ENCODE measurements at places on chromosomes 3 and 15.

DNA sequence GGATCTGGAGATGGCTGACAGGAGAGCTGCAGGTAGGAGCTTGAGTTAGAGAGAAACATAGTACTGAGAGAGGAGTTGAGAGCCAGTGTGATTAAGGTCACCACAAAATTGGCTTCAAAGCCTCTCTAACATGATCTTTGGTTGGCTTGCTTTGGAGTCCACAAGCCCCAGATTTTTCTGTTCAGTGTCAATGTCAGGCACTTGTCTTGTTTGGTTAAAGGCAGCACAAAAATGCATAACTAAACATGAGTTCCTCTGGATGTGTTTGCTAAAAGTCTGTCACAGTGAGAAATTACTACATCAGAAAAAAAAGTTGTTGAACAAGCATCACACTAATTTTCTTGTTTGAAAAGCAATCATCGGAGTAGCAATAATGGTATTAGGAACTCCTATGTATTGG, 440.5 kb downstream of the NTRK3 start:
- DNase-seq = no peak

DNA sequence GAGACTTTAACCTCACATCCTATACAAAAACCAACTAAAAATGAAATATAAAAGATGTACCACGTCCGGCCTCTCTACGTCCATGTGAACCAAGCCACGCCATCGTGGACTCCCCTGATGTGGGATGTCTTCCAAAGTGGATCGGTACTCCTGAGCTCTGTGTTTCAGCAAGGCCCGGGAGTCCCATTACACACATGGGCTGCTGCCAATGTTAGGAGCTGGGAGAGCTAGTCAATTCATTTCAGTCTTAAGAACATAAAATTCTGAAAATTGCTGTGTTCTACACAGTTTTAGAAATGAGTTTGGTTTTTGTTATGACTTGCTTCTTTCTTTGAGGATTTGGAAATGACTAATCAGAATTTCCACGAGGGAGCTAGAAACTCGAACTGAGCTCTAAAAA, 131.0 kb downstream of the GABRG3 start:
- no peak for DNase-seq

DNA sequence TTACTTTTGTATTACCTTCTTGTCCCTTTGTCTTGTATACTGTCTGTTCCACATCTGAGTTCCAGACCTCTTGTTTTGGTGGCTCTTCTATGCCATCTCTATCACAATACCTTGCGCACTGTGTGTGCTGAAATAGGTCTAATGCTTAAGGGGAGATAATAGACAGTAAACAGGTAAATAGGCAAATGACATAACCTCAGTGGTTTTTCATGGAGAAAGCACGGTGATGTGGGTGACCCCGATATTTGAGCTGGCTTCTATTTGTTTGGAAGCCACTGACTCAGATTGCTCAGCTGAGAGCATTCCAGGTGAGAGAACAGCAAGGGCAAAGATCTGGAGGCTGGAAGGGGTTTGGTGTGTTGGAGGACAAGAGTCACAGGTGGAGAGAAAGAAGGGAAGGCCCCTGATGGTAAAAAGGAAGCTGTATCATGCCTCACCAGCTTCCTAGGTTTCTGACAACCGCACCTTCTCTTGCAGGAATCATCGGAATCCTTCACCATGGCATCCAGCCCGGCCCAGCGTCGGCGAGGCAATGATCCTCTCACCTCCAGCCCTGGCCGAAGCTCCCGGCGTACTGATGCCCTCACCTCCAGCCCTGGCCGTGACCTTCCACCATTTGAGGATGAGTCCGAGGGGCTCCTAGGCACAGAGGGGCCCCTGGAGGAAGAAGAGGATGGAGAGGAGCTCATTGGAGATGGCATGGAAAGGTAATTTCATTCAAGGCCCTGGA, 795 bp downstream of the MCM2 start:
- DNase-seq = no peak

DNA sequence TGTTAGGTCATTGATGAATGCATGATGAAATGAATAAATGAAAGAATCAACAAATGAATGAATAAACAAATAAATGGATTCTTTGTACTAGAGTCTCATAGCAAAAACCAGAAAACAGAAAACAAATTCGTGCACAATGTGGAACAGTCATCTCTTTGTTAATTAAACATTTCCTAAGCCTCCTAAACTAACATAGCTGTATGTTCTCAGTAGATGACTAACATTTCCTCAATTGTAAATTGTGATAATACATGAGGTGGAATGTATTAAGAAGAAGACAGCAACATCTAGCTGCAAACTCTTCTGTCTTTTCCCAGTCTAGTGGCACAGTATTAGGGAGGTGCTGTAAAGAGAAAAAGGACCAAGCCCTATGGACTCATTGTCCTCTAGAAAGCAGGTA, 1021.0 kb downstream of the MCTP2 start:
- DNase-seq = no peak

DNA sequence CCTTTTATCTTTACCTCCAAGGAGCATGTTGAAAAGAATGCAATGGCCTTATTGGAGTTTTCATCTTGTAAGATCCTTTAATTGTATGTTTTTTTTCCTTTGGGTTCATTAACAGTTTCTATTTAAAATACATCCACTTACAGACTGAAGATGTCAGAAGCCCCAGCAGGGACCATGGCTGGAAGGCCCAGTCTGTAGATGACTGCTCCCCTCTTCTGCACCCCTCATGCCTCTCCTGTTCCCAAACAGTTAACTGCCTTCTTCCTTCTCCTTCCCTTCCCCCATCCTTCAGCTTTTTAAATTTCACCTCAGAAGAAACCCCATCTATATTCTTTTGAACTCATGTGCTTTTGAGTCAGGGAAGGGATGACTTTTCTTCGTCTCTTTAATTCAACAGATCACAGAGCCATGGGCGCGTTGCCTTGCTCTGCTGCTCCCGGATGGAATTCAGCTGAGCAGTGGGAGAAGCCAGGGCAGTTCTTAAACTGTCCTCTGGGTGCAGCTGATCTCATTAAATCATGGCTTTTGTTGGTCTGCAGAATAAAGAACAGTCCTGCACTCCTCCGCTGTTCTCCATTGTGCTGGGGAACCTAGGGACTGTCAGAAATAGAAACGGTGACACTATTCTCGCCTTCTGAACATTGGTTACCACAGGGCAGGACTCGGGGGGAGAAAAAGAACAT, 71.5 kb upstream of the EIF1B start:
- DNase-seq = no peak

DNA sequence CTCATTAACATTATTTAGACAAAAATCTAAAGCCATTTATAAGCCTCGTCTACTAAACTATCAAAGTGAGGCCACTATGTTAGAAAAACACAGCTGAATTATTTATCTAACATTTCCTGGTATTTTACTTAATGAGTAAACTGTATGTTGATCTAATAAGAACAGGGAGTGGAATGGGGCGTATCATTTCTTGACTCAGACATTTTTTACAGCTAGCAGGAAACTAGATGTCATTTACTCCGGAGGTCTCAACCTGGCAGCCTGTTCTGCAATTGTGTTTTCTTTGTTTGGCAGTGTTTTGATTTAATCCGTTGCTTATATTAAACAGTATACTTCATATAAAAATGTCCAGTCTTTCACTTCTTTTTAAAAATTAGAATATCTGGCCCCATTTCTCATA, 79.1 kb upstream of the ABI3BP start:
- DNase-seq = no peak

Data from aorta (tissue), 5 donors.